ENCODE measurements at places on chromosomes 3 and 15.

DNA sequence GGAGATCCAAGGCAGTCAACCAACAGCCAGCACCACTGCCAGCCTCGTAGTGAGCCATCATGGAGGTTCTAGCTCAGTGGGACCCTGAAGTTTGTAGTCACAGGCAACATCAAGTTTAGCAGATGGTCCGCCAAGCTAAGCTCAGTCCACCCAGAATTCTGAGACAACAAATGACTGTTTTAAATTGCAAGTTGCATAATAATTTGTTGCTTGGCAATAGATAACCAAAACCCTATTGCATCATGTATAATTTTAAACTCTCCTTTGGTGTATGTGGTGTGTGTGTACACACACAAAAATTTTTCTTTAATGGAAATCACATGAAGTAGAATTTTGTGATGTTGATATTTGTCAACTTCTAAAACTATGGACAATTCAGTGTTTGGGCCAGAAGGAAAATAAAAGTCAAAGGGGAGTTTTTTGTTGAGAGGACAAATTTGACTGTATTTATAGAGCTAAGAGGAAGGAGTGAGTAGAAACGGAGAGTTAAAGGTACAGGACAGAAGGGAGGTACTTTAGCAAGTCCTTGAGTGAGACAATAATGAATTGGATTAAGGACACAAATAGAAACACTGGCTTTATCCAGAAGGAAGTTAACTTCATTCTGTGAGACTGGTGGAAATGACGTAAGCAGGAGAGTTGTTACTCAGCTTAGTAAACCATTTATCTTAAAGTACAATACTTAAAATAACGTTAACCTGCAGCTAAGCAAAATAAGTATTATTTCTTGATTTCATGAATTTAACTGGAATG is 83.6 kb downstream of the NCEH1 start:
- no peak for DNase-seq

DNA sequence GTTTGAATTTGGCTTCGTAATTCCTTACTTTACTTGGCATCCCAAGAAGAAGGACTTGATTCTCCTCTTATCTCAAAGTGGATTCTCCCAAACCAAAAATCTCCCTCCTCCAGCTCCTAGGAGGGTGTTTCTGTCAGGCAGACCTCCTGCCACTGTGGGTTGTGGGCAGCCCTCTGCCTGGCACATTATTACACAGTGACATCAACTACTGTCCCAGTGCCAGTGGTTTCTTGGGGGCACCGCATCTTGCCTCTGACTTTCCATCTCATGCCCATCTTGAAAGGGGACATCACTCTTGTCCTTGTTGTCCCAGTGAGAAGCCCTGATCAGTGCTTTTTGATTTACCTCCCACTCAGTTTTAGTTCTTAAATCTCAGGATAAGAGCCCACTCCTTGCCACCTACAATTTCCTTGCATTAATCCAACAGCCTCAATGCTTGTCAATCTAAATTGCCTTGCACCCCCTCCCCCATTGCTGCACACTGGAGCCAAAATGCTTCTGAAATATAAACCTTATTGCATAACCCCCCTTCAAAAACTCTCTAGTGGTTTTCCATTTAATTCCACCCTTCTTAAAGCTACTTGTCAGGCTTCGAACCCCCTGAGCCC is 81.0 kb downstream of the TRAK1 start:
- no peak for DNase-seq

DNA sequence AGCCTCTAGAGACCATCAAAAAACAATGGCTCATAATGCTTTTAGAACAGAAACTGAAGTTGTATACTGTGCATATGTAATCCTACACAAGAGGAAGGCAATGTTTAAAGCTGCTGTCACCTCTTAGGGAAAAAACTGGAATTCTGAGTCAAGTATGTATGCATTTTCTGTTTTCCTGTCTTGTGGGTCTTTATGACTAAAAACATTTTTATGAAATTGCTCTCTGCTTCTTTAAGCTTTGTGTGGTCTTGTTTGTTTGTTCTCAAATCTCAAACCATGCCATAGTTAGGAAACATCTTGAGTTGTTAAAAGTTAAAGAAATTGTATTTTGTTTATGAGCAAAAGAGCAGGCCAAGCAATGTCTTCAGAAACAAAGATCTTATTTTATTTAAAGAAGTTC is 80.9 kb upstream of the SOX2 start:
- DNase-seq: no peak

- no peak for DNase-seq
These were observed 46.3 kb upstream of the CCDC80 start for GRCh38 chr3:112687211-112687610.

- DNase-seq: no peak
These were observed 9.5 kb downstream of the SLCO2A1 start for GRCh38 chr3:134020135-134020680.

DNA sequence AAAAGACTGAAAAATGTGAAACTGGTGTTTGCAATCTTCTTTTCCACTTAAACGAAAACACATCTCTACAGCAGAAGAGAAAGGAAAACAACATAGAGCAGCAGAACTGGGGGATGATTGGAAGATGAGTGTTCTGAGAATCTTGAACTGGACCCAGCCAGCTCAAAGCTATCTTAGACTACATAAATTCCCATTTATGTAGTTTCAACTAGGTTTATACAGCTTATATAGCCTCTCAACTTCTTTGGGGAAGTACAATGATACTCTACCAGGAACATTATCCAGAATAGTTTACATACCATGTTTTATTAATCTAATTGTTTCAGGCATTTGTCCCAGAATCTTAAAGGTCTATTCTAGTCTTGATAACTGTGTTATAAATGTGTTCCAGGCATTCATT is 658.2 kb upstream of the LMCD1 start:
- DNase-seq: no peak

DNA sequence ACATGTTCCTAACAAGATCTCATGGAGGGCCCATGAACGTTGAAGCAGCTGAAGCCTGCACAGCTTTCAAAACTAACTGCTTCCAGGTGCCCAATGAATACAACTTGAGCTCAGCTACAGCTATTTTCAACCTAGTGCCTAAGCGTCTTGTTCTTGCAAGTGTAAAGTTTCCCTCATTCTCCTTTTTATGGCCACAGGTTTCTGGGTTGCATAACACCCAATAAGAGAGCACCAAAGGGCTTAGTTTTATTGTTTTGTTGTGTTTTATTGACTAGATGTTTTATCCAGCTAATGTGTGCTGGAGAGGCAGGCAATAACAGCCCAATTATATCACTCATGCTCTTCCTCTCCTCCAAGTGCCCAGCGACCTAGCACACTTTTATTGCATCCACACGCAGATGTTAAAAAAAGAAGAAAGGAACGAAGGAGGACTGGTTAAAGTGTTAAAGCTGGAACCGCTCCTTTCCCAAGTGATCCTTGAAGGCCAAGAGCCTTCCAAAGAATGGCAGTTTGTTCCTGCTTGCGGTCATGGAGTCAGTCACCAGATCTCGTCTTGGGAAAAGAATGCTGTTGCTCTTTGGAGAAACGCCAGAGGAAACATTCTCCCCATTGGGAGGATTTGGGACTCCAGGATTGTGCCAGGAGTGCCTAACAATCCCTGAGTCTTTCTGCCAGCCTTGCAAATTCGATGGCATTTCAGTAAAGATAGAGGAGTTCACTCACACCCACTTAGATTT is 156.9 kb downstream of the MEX3B start:
- DNase-seq: no peak

Measured in germinal center (tissue), 1 donor.